SK-N-SH (cell line): ENCODE measurements at places on chromosomes 13 and 19.

DNA sequence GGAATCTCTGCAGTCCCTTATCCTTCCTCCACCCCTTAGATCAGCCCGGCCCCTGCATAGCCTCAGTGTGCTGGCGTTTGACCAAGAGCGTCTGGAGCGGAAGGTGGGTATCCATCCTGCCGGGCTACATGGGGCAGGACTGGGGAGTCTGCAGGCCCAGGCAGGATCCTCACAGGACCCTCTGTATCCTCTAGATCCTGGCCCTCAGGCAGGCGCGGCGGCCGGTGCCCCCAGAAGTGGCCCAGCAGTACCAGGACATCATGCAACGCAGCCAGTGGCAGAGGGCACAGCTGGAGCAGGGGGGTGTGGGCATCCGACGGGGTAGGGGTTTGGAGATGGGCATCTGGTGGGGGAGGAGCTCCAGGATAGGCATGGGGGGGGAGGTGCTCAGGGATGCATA lies 8.9 kb downstream of the PODNL1 start:
- peak; percentile 76 for DNase-seq

GRCh38 chr13:32022311-32022710 lies 9.3 kb upstream of the FRY start:
- DNase-seq, result no peak

GRCh38 chr13:110993788-110994187 lies 78.9 kb upstream of the ANKRD10 start:
- DNase-seq, result no peak

DNA sequence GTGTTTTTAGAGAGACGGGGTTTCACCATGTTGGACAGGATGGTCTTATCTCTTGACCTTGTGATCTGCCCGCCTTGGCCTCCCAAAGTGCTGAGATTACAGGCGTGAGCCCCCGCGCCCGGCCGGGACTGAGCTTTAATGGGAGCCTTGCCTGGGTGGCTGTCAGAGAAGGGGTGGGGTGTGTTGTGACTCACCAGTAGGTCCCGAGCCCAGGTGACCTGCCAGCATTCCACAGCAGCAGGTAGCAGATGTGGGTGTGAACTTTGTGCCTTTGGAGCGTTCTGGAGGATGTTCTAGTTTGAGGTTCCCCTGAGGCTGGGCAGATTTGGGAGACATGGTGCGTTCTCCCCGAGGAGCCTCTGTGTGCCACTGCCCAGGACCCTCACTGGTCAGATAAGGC lies 7.1 kb upstream of the EPN1 start:
- DNase-seq, result no peak

DNA sequence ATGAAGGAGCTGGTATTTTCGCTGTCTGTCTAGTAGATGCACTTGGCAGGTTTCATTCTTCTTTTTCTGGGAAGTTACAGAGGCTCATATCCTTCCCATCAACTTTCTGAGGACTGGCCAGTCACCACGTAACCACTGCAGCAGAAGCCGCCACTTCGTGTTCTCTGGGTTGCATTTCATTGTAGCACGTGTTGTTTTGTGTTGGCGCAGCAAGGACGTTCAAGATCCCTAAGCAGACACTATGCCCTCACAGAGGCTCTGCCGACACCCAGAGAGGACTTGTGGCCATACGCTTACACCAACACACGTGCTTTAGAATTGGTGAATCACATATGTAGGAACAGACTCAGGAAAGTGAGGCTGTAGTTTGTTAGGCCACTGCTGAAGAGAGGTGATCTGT lies 42.2 kb upstream of the TEX29 start:
- no peak for DNase-seq

GRCh38 chr19:615619-616018 lies 17.7 kb downstream of the POLRMT start:
- DNase-seq, result no peak

DNA sequence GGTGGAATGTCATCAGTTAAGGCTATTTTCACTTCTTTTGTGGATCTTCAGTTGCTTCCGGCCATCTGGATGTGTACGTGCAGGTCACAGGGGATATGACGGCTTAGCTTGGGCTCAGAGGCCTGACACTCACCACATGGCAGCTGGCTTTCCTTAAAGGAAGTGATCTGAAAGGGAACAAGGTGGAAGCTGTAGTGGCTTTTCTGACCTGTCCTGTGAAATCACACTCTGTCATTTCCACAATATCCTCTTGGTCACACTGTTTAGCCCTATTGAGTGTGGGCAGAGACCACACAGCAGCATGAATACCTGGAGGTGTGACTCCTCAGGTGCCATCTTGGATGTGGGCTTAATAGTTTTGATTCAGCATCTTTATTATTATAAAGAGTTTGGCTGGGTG lies 4.5 kb upstream of the BAX start:
- DNase-seq, result no peak

DNA sequence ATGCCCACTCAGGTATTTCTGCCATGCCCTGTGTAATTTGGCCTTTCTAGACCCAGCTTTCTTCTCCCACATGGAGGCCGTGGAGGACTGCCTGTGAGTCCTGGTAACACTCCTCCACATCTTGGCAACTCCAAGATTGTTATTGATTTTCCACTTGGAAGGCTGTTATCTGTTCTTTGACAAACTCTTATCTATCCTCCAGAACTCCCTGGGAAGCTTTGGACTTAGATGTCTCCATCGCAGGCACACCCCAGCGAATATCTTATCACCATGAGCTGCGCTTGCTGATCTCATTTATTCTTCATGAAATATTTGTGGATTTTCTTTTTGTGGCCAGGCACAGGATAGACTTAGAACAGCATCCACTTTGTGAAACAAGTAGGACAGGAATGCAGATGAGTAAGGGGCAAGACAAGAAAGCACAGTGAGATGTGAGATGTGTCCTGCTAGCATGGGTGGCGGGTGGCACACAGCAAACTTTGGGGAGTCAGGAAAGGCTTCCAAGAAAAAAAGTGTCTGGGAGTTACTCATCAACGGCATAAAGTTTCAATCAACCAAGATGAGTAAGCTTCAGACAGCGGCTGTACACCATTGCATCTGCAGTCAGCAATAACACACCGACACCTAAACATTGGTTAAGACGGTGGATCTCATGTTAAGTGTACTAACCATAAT lies 84.5 kb upstream of the IRS2 start:
- no peak for DNase-seq

GRCh38 chr13:108700422-108701170 lies 71.2 kb downstream of the MYO16 start:
- DNase-seq, result no peak

GRCh38 chr13:66222926-66223325 lies 1007.2 kb downstream of the PCDH9 start:
- DNase-seq, result no peak

DNA sequence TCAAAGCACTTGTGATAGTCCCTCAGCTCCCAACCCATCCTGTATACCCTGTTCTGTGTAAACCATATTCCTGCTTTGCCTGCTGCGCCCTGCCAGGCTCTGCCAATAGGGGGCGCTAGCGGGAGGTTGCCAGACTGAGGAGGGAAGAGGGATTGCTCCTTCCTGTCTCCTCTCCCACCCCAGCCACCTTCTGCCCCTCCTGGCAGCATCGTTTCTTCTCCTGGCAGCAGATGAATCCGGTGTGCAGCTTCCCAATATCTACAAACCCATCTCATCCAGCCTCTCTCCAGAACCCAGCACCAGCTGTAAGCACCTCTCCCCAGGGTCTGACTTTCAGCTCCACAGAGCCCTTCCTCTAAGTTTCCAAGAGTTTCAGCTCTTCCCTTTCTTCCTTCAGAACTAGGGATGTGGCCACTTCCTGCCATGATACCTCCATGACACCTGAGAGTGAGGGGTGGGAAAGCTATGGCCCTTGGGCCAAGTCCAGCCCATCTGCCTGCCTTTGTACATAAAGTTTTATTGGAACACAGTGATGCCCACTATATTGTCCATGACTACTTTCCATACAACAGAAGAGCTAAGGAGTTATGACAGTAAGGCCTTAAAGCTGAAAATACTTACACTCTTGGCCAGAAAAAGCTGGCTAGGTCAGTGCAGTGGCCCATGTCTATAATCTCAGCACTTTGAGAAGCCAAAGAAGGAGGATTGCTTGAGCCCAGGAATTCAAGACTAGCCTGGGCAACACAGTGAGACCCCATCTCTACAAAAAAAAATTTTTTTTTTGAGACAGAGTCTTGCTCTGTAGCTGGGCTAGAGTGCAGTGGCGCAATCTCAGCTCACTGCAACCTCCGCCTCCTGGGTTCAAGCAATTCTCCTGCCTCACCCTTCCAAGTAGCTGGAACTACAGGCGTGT lies 34.5 kb upstream of the ATP1A3 start:
- DNase-seq, result peak; percentile 65

- no peak for DNase-seq
Observed at GRCh38 chr13:46698014-46698413, 98.9 kb downstream of the ESD start.
